ENCODE measurements at places on chromosomes 2 and 18.
A peak's percentile ranks its signal among the peaks of the same experiment; 100 is the strongest.

DNA sequence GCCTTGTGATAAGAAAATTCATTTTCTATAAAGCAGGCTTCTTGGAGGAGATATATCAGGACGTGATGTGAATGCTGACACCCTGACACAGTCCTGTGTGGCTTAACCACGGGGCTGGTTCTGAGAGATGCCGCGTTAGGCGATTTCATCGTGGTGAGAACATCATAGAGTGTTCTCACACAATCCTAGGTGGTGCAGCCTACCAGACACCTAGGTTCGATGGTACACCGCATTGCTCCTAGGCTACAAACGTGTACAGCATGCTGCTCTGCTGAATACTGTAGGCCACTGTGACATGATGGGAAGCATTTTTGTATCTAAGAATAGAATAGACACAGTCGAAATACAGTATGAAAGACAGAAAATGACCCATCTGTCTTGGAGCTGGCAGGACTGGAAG lies 82.5 kb downstream of the TNFRSF11A start:
- DNase-seq, result no peak

GRCh38 chr2:202032846-202033316 lies 774 bp upstream of the FZD7 start:
- peak; percentile 55 for DNase-seq

- DNase-seq, result no peak
Observed at GRCh38 chr2:223027442-223027841, 24.5 kb upstream of the KCNE4 start.

DNA sequence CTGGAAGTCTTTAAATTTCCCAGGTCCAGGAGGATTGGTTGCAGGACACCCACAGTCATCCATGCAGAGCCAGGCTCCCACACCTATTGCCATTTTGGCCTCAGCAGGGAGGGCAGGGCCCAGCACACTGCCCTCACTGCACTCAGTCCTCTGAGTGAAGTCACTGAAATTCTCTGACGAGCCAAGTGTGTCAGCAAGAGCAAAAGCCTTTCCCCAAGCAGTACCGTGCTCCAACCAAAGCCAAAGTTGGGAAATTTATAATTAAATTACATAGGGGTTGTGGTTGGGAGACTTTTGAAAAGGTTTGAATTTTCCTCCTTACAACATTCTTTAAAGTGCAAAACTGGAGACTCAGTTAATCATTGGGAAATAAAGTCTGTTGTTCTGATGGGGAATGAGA lies 98.5 kb upstream of the CD226 start:
- DNase-seq, result no peak

DNA sequence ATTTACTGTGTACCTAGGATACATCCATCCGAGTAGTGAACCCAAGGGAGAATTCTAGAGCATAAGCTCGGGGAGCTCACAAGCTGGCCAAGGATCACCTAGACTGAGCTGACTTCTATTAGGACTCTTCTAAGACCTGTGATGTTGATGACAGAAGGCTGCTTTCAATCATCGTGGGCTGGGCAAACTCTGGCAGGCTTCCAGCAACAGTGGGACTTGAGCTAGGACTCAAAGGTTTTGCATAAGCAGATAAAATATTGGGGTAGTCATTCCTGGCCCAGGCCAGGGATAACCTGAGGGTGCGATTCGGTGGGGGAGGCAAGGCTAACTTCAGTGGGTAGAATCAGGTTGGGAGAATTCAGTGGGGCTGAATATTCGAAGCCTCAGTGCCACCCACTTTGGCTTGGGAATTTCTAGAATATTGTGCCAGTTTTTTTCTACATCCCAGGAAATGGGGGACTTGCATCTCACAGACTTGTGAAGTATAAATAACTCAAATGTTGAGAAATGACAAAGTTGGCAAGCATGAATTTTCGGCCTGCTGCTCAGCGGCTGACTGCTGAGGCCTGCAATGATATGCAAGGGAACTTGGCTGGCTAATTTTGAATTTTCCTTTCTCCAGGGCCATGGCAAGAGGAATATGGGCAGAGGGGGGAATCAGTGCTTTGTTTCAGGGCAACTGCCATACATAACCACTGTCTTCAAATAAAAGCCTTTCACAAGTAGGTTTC lies 274.3 kb downstream of the PRKCE start:
- DNase-seq, result no peak

GRCh38 chr2:172999641-173000386 lies 75.8 kb upstream of the MAP3K20 start:
- DNase-seq, result no peak

GRCh38 chr2:104620801-104621200 lies 233.1 kb upstream of the POU3F3 start:
- no peak for DNase-seq

Measured in hepatic stellate cell (primary cell).